Stimulated activated CD4-positive, alpha-beta T cell treated with anti-CD3 and anti-CD28 coated beads, Interleukin-1b, Interleukin-23, amount 100 ng/mL, for 1 hour (primary cell): ENCODE measurements at places on chromosomes 11 and 22.

DNA sequence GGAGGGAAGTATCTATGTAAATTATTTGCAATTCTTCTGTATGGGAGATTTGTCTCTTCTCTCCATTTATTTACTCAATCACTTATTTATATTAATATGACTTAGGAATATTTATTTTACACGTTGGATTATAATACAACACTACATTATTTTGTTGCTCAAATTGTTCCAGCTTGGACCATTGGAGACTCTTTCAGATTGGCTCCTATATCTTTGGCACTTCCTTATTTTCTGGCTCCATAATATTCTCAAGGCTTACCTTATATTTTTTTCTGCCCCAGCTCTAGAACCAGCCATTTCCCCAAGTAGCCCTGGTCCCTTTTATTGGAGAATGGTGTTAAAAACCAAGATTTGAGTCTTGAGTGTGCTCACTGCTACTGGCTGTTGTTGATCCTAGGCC, 101.9 kb downstream of the LRRC32 start:
- no peak for DNase-seq

GRCh38 chr11:465896-466530, 15.9 kb downstream of the PTDSS2 start:
- no peak for DNase-seq

DNA sequence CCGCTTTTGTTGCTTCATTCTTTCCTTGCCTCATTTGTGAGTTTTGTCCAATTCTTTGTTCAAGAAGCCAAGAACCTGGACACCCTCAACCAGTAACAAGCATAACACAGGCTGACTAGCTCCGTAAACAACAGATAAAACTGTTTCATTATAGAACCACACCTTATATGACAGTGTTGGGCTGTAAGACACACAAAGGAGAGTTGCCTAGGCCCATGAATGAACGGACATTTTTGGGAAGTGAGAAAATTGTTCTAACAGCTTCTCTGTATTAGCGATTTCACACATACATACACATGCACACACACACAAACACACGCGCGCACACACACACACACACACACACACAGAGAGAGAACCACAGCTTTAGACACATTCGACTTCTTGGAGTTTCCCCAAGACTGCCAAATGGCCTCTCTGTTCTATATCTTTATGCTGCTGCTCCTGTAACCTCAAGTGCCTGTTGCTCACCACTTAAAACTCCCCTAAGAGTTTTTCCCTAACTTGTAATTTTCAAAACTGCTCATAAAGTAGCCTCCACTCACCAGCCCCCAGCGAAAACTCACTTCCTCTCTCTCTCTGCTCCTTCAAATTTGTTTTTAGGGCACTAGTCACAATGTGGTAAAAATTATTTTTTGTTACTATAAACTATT, 35.9 kb downstream of the CTSC start:
- no peak for DNase-seq

DNA sequence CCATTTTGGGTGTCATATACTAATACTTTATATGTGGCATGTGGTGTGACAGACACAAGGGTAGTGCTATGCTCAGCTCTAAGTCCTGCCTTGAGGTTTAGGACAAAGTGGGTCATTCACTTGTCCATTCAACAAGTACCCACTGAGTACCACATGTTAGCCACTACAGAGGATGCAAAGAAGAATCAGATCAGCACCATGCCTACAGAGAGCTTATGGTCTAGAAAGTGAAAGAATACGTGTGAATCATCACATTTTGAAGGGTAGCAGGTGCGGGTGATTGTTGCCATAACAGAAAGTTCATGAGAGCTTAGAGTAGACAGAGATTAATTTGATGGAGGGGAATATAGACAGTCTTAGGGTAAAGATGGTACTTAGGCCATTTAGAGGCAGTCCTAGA, 18.3 kb downstream of the CLMP start:
- no peak for DNase-seq

- DNase-seq, result no peak
Observed at GRCh38 chr11:133977067-133977677, 20.4 kb upstream of the IGSF9B start.

DNA sequence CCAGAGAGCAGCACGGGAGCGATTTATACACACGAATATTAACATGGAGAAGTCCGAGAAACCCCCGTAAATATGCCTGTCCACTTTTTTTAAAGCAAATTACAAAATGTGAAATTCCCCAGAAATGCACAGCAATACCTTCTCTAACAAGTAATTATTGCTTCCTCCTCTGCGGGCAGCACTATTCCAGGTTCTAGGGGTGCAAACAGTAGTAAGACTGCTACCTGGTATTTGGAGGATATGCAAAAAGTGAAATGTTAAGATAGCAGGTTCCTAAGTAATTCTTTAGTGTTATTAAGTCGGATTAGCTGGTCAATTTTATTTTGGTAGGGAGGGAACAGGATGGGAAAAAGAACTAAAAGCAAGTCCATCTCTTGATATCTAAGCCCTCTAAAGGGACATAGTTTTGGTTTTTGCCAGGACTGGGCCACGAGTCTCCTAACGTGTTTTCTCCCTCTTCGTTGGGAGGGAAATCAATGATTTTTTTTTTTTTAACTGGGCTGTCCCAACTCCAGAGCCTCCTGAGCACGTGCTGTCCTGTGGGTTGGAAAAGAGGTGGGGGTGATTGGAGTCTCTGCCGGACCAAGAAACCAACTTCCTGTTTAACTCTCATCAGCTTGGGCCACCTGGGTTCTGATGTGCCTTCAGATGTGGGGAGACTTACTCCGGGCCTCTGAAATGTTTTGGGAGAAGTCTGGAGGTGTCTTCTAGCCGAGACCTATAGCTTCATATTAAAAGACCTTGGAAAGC, 1.7 kb upstream of the XBP1 start:
- DNase-seq, result no peak

DNA sequence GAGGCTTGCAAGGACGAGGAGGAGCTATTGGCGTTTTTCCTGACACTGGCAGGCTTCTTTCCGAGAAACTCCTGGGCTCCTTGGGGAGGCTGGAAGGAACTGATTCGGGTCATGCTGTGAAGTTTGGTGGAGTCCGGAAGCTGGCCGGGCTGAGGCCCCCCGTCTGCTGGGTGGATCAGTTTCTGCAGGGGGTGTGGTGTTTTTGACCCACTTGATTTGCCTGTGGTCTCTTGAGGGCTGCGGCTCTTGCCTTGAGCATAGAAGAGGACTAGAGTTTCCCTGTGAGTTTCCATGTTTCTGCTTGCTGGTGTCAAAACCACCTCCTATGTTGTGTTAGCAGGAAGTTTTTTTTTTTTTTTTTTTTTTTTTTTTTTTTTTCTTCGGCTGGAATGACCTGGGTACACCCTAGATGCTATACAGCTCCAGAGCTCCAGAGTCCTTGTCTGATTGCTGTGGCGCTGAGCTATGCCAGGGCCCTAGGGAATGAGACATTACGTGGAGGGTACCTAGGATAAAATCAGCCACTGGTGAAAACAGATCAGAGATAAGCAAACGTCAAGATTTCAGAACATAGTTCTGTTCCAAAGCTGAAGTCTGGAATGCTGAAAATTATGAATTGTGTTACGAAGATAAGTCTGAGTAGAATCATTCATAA, 728 bp downstream of the TBC1D22A start:
- DNase-seq, result no peak

- no peak for DNase-seq
Observed at GRCh38 chr11:105265845-105266244, 126.3 kb upstream of the CARD18 start.

DNA sequence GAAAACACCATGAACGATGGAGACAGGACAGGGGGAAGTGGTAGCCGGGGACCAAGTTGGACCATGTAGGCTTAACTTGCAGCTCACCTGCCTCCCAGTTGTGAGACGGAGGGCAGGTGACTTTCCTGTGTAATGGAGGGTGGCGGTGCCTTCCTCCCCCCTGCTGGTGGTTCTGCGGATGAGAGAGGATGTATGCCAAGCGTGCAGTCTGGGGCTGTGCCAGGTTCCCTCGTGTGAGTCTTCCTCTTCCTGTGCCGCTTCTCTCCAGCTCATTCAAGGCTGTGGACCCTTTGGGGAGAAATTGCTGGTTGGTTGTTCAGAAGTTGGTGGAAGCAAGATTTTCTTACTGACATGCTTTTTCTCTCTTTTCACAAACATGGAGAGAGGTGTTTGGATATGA, 35.1 kb downstream of the MPPED1 start:
- no peak for DNase-seq

DNA sequence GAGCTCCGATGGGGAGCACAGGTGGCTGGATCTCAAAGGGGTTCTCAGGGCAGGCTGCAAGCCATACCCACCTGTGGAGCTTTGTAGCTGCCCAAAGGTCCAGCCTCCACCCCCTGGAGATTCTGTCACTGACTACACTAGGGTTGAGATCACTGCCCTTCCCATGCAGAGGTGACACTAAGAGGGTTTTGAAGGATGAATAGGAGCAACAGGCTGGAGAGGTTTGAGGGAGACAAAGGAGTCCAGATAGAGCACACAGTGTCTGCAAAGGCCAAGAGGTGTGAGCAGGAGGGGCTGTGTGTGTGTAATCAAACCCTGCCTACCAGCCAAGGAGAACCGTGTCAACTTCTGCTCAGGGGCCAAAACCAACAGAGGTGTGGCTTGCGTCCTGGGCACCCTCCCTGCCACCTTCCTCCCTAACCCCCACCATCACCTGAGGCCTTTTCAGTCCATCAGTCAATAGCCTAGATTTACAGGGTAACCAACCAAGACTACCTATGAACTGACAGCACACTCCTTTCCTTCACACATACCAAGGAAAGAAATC, 43.0 kb upstream of the WNT11 start:
- DNase-seq, result no peak

- no peak for DNase-seq
Observed at GRCh38 chr22:36729321-36729720, 25.8 kb upstream of the CACNG2 start.

GRCh38 chr11:126824035-126824607, 176.4 kb downstream of the KIRREL3 start:
- DNase-seq, result no peak

- DNase-seq, result no peak
Observed at GRCh38 chr11:64934682-64935358, 873 bp downstream of the GPHA2 start.

- no peak for DNase-seq
Observed at GRCh38 chr11:27234961-27235360, 128.1 kb downstream of the CCDC34 start.

DNA sequence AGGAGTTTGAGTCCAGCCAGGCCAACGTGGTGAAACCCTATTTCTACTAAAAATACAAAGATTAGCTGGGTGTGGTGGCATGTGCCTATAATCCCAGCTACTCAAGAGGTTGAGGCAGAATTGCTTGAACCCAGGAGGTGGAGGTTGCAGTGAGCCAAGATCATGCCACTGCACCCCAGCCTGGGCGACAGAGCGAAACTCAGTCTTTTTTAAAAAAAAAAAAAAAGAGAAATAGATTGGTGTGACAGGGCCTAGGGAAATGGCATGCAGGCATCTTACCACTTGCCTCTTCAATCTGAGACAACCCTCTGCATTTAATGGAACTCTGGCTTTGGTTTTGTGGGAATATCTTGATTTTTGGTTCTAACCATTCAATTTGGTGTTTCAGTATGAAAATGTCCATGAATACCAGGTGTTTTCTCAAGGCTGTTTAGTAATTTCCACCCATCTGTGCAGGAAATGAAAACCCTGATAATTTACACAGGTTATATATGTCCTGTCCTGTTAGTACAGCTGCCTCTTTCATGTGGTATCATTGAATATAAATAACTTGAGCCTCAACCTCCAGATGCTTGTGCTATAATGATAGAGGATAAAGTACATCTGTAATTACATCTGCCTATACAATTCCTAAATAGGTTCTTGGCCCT, 8.4 kb downstream of the XBP1 start:
- DNase-seq, result no peak

DNA sequence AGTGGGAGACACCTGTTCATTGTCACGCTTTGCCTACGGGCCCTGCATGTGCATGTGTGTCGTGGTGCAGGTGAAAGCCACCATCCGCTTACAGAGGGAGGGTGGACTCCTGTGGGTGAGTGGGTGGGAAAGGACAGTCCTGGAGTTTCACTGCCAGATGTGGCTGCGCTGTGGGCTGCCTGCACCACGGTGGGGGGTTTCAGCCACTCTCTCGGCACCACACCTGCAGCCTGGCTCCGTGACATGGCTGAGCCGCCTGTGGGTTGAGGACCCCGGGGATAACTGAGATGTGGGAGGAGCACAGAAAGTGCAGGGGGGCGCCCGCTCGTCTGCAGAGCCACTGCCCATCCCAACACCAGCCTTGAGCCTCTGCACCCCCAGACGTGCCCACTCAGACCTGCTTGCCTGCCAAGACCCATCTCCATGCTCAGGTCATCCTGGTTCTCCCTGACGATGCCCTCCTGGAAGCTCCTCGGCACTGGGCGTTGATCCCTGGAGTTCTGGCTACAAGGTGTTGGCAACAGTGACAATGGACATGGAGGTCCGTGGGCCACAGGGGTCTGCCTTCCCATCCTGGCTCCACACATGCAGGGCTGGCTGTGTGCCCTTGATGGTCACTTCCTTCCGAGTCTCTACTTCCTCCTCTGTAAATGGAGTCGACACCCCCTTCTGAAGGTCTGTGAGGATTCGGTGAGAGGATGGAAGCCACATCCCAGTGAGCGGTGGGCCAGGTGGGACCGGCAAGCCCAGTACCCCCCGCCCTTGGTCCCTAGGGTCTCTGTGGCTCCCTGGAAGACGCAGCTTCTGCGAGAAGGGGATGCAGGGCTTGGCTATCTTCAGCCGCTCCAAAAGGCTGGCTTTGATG, 1007.0 kb downstream of the BRD1 start:
- no peak for DNase-seq

GRCh38 chr11:78641541-78641940, 66.9 kb upstream of the NARS2 start:
- no peak for DNase-seq

DNA sequence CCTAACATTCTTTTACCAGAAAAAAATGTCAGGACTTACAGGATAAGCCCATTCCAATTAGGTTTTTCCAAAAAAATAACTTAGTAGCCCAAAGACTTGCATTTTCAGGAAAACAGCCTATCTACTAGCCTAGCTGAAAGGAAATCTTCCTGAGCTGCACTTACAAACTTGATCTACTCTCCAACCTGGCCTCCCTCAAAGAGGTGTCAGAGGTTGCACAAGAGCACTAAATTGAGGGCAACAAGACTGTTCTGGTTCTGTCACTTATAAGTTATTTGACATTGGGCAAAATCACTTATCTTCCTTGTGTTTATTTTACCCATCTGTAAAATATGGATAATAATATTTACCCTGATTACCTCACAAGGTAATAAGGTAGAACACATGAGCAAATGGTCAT, 7.9 kb upstream of the SOX6 start:
- DNase-seq, result no peak

- no peak for DNase-seq
Observed at GRCh38 chr11:134786636-134787035, 374.6 kb upstream of the B3GAT1 start.
